Stimulated activated CD8-positive, alpha-beta memory T cell treated with anti-CD3 and anti-CD28 coated beads, Interleukin-4, amount 100 ng/mL, for 1 hour (primary cell): ENCODE measurements at places on chromosomes 2 and 18.

- DNase-seq: no peak
Measured at GRCh38 chr2:218517434-218518206, 50.5 kb downstream of the USP37 start.

DNA sequence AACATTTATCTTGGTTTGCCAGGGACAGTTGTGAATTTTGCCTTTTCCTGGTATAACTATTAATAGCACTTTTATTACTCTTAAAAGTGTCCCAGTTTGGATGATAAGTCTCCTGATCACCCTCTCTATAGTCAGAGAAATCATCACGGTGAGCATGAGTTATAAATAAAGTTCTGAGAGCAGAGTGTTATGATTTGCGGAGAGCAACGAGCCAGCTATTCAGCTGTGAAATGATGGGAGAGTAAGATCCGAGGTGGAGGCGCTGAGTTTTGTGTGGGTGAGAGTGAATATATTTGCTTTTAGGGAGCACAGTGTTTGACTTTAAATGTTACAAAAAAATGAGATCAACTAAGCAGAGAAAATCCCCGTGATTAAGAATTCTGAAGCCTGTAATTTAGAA is 179.6 kb downstream of the DSC3 start:
- no peak for DNase-seq

DNA sequence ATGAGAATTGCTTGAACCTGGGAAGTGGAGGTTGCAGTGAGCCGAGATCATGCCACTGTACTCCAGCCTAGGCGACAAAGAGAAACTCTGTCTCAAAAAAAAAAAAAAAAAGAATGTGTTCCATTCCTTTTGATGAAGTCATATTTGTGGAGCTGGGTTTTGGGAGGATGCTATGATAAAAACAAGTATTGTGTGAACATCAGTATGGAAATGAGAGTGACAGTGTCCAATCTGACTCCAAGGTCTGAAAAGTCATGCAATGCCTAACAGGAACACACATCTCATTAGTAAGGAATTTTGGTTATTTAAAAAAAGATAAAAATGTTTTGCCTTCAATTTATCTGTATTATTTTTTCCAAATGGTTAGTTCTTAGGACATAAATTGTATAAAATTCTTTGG is 11.8 kb downstream of the GCFC2 start:
- no peak for DNase-seq

DNA sequence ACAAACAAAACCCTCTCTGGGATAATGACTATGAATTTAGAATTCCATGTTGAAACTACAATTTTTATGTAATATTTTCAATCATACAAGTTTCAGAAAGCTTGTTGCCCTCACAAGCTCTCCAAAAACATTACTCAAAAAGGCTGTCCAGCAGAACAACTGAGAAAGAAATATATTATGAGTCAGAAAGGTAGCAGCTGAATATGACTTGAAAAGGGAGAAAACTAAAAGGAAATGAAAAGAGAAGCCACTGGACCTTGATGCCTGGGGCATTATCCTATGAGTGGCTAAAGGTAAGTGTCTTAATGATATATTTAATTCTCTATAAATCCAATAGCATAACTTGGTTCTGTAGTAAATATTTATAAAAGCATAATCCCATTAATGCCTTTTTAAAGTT is 61.8 kb downstream of the NXPH2 start:
- no peak for DNase-seq

DNA sequence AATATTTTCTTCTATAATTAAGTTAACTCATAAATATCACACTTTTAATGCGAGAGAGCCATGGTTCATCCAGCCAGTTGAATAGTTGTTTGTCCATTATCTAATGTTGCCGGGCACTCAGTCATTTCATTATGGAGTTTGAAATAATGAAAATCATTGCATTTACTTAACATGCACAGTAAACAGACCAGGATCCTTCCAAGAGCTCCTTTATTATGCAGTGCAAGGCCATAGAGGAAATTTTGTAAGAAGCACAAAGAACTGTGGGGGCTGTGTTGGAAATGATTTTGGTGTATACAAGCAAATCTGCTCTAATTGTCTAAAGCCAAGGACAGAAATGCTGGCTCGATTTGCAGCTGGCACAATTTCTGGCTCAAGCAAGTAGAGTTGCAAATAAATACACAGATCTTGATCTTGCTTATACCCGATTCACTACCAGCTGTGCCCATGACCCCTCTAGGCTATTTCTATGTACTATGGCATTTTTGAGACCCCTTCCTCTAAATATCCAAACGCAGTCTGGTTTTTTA is 400.3 kb upstream of the HNRNPA3 start:
- no peak for DNase-seq

DNA sequence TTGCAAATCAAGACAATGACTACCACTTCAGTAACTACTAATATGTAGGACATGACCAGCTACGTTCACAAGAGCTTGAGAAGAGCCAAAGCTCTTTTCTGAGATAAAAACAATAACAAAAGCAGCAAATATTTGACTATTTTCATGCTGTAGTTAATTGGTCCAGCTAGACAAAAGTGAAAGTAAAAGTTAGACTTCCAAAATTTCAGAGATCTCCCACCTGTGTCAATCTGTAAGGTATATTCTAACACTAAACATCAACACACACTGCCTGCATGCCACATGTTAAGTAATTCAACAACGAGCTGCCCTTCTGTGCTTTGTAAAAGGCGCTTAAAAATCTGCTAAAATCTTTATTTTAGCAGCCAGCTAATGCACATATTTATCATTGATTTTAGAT is 185.9 kb downstream of the SLC39A10 start:
- no peak for DNase-seq

GRCh38 chr2:176566961-176567360 is 297.7 kb downstream of the MTX2 start:
- DNase-seq: no peak

- DNase-seq: no peak
Measured at GRCh38 chr2:37560863-37561614, 110.4 kb downstream of the CDC42EP3 start.

DNA sequence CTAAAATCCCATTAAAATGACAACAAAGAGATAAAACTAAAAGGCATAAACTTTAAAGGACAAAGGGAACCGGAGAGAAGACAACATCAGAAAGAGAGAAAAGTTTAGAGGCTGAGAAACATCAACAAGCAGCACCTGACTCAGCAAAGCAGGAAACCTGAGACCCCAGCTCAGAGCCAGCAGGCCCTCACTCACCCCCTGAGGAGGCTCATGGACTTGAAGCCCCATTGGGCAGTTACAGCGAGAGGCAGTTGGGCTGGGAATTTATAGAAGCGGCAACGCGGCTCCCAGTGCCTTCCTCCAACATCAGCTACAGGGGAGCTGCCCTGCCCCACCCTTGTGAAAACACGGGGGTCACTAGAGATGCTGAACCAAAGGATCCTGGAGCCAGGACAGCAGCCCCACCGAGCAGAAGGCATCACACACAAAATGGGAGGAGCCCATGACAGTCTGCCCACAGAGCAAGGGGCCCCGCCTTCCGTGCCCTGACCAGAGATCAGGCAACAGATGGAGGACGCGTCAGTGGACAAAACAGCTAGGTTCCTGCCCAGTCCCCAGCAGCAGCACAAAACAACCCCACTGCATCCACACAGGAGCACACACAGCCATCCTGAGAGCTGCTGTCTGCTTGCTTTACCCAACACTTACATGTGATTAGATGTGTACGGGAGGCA is 52.7 kb downstream of the CMPK2 start:
- no peak for DNase-seq

DNA sequence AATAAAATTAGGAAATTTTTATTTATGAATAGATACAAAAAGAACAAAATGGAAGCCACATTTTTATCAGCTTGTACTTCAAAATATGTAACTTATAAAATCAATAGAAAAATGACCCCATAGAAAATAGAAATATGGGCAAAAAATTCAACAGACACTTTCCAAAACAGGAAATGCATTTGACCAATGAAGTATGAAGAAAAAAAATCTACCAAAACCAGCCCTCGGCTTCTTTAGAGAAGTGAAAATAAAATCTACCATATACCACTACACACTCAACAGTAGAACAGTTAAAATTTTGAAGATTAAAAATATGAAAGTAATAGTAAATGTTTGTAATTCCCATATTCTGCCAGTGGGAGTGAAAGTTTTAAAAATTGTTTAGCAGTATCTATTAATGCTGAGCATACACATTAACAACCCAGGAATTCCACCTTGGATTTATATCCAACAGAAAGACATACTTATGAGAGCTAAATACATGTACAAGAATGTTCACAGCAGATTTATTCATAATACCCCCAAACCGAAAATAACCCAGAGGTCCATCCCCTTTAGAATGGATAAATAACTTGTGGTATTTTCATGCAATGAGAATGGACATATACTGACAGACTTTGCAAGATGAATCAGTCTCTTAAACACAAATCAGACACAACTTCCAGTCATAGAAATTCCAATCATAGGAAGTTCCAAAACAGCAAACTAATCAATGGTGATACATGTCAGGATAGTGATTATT is 318.0 kb downstream of the FIGN start:
- DNase-seq: no peak

DNA sequence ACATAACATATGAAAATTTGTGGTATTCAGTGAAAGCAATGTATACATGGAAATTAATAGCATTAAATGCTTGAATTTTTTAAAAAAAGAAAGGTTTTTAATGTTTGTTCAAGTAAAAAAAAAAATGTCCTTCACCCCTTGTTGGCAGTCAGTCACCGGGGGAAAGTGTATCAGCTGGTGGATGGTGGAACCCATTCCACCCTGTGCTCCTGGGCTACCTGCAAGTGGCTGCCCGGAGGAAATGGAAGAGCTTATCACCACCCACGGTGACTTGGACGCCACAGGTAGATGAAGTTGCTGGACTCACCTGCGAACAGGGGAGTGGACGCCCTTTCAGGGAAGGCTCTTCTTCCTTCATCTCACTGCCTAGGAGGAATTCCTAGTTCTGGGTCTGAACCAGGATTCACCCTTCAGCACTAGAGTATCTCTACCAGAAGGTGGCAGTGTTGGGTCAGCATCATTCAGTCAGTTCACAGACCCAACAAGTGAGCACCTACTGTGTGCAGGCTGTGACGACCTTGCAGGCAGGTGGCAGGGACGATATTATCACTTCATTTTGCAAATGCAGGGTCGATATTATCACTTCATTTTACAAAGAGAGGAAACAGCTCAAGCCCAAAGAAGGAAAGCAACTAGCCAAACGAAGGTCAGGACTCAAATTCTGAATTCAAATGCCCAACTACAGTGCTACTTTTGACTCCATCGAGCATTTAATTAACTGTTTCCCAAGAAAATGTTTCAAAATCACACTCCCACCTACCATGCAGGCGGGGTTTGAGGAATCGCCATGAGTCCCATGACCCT is 35.8 kb downstream of the CIB4 start:
- DNase-seq: no peak

GRCh38 chr18:12085786-12086185 is 7.9 kb upstream of the ANKRD62 start:
- no peak for DNase-seq

- no peak for DNase-seq
Measured at GRCh38 chr2:233901884-233902283, 15.3 kb upstream of the TRPM8 start.

DNA sequence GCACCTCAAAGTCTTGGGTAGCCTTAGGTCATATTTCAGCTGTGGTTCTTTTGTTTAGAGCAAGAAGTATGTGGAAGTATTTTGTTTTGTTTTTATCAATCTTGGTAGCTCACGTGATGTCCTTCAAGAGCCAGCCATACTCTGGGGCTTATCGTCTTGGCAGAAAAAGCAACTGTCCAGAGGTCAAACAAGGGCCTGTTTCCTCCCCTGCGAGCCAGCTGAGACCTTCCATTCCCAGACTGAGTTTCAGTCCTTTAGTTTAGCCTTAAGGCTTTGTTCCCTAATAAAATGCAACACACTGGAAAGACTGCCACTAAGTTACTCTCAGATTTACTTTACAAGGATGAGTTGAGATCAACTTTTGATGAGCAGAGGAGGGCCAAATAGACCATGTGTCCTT is 63.5 kb downstream of the TXNL1 start:
- no peak for DNase-seq

DNA sequence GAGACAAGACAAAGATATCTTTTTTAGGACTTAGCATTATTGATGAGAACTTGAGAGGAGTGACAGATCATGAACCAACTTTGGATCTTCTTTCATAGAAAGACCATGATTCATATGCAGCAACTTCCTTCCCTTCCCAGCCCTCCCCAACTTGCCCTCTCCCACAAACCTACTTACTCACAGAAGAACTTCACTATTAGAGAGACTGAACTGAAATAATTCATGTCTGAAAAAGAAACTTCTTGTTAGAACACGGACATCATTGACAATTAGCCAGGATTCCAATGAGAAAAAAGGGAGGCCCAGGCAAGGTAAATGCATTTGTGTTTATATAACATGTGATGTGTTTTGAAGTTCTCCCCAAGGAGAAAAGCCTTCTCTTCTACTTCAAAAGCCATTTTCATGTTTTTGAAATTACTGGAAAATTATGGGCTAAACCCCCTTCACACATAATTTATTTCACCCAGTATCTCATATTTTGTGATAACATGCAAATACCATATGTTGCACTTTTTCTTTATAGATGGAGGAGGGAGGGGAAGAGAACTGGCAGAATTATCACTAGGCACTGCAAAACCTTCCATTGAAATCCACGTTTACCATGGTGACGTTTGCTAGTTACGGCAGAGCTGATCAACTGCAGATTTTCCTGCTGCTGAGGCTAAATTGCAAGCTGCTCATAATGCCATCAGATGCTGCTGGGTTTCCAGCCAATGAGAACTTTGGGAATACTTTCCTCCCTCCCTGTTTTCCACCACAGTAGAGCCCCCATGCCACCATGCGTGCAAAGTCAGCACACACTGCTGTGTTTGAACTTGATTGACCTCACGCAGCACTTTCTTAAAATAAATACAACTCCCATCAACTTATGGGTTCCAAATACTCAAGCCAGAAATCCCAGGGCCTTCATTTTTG is 294.7 kb downstream of the MEIS1 start:
- no peak for DNase-seq

DNA sequence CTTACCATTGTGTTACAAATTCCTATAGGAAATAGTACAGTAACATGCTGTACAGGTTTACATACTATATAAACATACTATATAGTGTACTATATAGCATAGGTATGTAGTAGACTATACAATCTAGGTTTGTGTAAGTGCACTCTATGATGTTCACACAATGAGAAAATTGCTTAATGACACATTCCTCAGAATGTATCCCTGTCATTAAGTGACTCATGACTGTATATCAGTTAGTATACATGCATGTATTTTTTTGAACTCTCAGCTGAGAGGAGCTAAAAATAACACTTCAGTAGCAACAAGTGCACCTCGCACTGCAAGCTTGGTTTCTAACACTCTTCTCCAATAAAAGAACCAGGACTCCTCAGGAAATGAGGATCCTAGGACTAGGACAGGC is 19.5 kb upstream of the ASXL3 start:
- no peak for DNase-seq

GRCh38 chr18:67730886-67731285 is 214.4 kb upstream of the DSEL start:
- no peak for DNase-seq

GRCh38 chr2:159614534-159615366 is 1.6 kb downstream of the BAZ2B start:
- no peak for DNase-seq

DNA sequence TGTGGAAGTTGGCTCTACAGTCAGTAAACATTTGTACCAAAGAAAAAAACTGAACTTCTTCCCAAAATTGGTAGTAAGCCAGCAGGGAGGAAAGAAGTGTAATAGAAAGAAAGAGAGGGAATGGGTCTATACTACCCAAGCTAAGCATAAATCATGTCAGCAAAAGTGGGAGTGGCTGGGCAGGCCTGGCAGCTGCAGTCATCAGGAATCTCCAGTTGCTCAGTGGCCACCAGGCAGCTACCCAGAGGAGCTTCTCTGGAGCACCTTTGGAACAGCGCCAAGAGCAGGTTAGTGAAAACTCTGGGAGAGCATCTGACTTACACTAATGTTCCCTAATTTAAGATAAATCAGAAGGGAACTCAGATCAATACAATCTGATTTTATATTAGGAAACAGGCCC is 14.3 kb downstream of the FRZB start:
- DNase-seq: no peak
